Activated CD4-positive, alpha-beta T cell treated with anti-CD3 and anti-CD28 coated beads, Interleukin-2, amount 10 ng/mL, durations not matched to agents 24 days and 14 days (primary cell): ENCODE measurements at places on chromosomes 3 and 15. TPM values are rescaled to one million over a fixed set of nuclear protein-coding genes. Genes with fewer than 3 reads are reported as not detected.

DNA sequence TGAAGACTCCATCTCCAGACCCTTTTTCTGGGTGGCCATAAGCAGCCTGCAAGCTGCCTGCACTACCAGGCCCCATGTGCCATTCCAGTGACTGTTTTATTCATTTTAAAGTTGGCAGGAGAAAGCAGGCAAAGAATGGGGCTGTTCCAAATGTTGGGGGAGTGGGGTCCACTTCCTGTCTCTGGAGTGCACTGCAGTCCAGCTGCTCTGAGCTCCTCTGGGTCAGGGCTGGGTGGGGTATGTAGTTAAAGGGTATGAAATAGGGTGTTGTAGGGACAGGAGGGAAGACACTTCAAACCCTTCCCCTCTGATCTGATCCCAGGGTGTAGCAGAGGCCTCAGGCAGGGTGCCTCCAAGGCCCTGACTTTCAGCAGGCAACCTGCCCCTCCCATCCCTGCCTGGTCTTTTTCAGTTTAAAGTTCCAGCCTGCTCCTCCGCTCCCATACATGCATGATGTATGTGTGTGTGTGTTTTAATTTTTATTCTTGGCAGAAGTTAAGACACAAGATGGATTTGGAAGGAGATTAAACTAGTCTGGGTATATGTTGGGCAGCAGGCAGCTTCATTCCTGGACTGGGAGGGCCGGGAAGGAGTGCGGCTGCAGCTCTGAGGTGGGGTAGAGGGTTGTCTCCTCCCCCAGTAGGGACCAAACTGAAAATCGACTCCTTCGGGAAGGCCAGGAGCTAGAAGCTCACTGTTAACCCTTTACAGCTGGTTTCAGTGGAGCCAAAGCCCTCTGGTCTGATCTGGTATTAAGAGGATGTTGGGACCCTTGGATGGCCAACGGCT is 17.3 kb downstream of the BOC start:
- no peak overlapping the region for H3K4me3 ChIP-seq
- H3K36me3 ChIP-seq, result no peaks in the 10 kb centered on the region
- H3K27ac ChIP-seq, result no peak overlapping the region
- H3K4me1 ChIP-seq, result peaks cover 8% of the 10 kb centered on the region
- H3K27me3 ChIP-seq, result peaks cover 6% of the 10 kb centered on the region
- no peak for DNase-seq

DNA sequence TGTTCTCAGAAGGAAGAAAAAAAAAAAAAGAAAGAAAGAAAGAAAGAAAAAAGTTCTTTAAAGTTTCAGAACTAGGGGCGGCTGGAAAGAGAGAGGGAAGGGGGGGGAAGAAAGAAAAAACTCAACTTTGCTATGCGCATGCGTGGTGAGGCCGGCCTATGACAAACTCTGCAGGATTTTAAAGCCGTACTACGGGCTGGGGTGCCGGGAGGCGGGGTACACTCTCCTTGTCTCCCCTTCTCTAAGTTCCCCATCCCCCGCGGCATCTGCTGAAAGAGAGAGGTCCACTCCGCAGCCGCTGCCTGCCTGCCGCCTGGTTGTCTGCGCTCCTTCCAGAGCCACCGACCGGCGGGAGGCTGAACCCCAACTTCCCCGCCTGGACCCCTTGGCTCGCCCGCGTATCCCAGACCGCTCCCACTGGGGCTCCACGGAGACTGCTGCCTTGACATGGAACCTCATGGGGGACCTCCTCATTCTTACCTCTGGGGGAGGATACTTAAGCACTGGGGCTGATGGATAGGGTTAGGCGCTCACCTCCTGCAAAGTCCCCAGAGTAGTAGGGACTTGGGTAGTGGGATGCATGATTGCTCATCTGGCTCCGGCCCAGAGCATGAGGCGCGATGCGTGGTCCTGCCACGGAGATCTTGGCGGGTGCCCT is 1.4 kb upstream of the WNT5A start:
- H3K27me3 ChIP-seq, result peaks cover 71% of the 10 kb centered on the region
- peaks cover 3% of the 10 kb centered on the region for H3K36me3 ChIP-seq
- peak overlapping the region; percentile 70 for H3K4me3 ChIP-seq
- peak overlapping the region; percentile 45 for H3K27ac ChIP-seq

- H3K27ac ChIP-seq, result no peak overlapping the region
- H3K36me3 ChIP-seq, result no peaks in the 10 kb centered on the region
- no peaks in the 10 kb centered on the region for H3K27me3 ChIP-seq
Measured at GRCh38 chr3:101182734-101183133, 137.6 kb downstream of the IMPG2 start.

DNA sequence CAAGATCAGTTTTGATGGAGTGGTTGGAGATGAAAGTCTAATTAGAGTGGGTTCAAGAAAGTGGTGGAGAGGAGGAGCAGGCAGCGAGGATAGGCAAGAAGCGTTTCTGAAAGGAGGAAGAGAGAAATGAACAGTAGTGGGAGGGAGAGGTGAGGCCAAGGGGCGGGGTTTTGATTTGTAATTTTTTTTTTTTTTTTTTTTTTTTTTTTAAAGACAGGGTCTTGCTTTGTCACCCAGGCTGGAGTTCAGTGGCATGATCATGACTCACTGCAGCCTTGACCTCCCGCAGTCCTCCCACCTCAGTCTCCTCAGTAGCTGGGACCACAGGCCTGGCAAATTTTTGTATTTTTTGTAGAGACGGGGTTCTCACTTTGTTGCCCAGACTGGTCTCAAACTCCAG is 36.6 kb downstream of the MRAS start:
- H3K4me3 ChIP-seq, result no peak overlapping the region
- H3K27me3 ChIP-seq, result peaks cover 2% of the 10 kb centered on the region
- no peak for DNase-seq
- H3K27ac ChIP-seq, result no peak overlapping the region

- DNase-seq, result no peak
- no peaks in the 10 kb centered on the region for H3K36me3 ChIP-seq
- peaks cover 3% of the 10 kb centered on the region for H3K4me1 ChIP-seq
- no peak overlapping the region for H3K27ac ChIP-seq
- peaks cover 7% of the 10 kb centered on the region for H3K27me3 ChIP-seq
Measured at GRCh38 chr3:8739757-8740504, 6.3 kb downstream of the CAV3 start.

GRCh38 chr15:39623529-39623931 is 42.7 kb downstream of the THBS1 start:
- DNase-seq, result peak; percentile 86
- H3K27ac ChIP-seq, result peak overlapping the region; percentile 99
- peak overlapping the region; percentile 38 for H3K4me3 ChIP-seq
- peaks cover 63% of the 10 kb centered on the region for H3K4me1 ChIP-seq
- H3K27me3 ChIP-seq, result no peaks in the 10 kb centered on the region

GRCh38 chr3:15964605-15965442 is 167.0 kb upstream of the ANKRD28 start:
- no peaks in the 10 kb centered on the region for H3K36me3 ChIP-seq
- H3K27ac ChIP-seq, result no peak overlapping the region
- DNase-seq, result no peak
- H3K4me1 ChIP-seq, result no peaks in the 10 kb centered on the region
- no peak overlapping the region for H3K4me3 ChIP-seq

DNA sequence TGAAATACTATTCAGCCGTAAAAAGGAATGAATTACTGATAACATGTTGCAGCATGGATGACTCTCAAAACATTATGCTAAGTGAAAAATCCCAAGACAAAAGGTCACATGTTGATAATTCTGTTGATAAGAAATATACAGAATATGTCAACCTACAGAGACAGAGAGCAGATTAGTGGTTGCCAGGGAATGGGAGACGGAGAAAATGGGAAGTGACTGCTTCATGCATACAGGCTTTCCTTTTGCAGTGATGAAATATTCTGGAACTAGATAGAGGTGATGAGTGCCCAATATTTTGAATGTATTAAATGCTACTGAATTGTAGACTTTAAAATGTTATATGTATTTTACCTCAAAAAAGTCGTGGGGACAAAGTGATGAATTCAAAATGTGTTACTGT is 56.2 kb downstream of the ABHD2 start:
- H3K27ac ChIP-seq, result no peak overlapping the region
- H3K4me1 ChIP-seq, result peaks cover 27% of the 10 kb centered on the region
- H3K36me3 ChIP-seq, result peaks cover 25% of the 10 kb centered on the region
- no peaks in the 10 kb centered on the region for H3K27me3 ChIP-seq

- no peaks in the 10 kb centered on the region for H3K4me1 ChIP-seq
- no peaks in the 10 kb centered on the region for H3K36me3 ChIP-seq
- no peaks in the 10 kb centered on the region for H3K27me3 ChIP-seq
- no peak overlapping the region for H3K27ac ChIP-seq
- no peak overlapping the region for H3K4me3 ChIP-seq
- no peak for DNase-seq
Measured at GRCh38 chr3:78611278-78611677, 1156.5 kb downstream of the ROBO1 start.

DNA sequence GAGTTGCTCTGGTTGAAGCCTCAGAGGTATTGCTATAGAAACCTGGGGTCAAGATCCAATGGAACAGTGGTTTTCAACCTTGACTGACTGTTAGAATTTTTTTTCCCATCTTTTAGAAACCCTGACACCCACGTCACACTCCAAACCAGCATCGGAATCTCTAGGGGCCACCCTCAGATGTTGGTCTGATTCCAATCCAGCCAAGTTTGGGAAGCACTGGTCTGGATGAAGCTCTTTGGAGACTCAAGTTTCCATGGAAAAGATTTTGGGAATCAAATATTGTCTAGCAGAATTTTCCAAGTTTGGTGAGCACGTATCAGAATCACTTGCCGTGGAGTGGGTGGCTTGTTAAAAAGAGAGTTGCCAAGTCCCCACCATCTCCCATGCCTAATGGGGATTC is 103.8 kb downstream of the THSD4 start:
- no peak overlapping the region for H3K4me3 ChIP-seq
- peaks cover 2% of the 10 kb centered on the region for H3K27me3 ChIP-seq
- no peaks in the 10 kb centered on the region for H3K4me1 ChIP-seq
- H3K36me3 ChIP-seq, result no peaks in the 10 kb centered on the region
- DNase-seq, result no peak

DNA sequence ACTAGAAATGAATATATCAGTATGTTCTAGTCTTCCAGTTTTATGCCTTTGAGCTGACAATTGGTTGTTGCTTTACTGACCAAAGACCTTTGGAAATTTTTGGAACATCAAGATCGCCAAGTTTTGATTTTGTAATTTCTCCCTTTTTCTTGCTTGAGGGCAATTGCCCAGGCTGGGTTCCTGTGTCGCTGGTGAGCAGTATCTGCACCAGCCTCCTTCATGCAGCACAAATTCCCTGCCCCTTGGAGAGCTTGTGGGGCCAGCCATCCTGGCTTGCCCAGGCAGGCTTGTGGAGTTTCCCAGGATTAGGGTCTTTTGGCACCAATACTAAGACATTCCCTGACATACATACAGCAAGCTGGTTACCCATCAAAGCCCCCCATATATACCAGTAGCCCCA is 37.9 kb upstream of the HACD2 start:
- no peak overlapping the region for H3K27ac ChIP-seq
- H3K27me3 ChIP-seq, result no peaks in the 10 kb centered on the region
- no peak for DNase-seq
- no peaks in the 10 kb centered on the region for H3K4me1 ChIP-seq
- H3K4me3 ChIP-seq, result no peak overlapping the region

GRCh38 chr3:104990758-104991157 is 376.0 kb upstream of the ALCAM start:
- H3K27ac ChIP-seq, result no peak overlapping the region
- no peaks in the 10 kb centered on the region for H3K36me3 ChIP-seq
- DNase-seq, result no peak
- H3K4me1 ChIP-seq, result no peaks in the 10 kb centered on the region
- H3K4me3 ChIP-seq, result no peak overlapping the region
- no peaks in the 10 kb centered on the region for H3K27me3 ChIP-seq

GRCh38 chr3:43748645-43749044 is 57.9 kb downstream of the ABHD5 start:
- H3K4me3 ChIP-seq, result no peak overlapping the region
- H3K27me3 ChIP-seq, result peaks cover 9% of the 10 kb centered on the region
- H3K4me1 ChIP-seq, result no peaks in the 10 kb centered on the region
- no peak overlapping the region for H3K27ac ChIP-seq
- no peak for DNase-seq
- H3K36me3 ChIP-seq, result no peaks in the 10 kb centered on the region

GRCh38 chr3:58004973-58005372 is 3.2 kb upstream of the FLNB start:
- H3K27ac ChIP-seq, result no peak overlapping the region
- no peak overlapping the region for H3K4me3 ChIP-seq
- no peaks in the 10 kb centered on the region for H3K27me3 ChIP-seq
- H3K36me3 ChIP-seq, result no peaks in the 10 kb centered on the region

CCDC33 gene
- not detected in 2 replicates for total RNA-seq

SCAMP2 gene
- total RNA-seq, result 89.4 and 94.8 TPM in 2 replicates

DNA sequence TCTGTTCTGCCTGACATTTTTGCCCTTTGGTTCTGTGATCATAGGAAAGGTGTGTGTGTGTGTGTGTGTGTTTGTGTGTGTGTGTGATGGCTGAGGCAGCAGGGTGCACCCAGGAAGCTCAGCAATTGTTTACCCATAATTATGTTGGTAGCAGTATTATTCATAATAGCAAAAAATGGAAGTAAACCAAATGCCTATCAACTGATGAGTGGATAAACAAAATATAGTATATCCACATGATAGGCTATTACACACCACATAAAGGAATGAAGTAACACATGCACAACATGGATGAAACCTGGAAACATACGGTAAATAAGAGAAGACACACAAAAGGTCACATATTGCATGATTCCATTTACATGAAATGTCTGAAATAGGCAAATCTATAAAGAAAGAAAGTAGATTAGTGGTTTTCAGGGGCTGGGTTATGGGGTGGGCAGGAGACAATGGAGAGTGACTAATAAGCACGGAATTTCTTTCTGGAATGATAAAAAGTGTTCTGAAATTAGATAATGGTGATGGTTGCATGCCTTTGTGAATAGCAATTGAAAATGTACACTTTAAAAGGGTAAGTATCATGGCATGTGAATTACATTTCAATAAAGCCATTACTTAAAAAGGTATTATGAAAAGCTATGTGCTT is 167.2 kb downstream of the POLR2M start:
- DNase-seq, result no peak
- H3K4me1 ChIP-seq, result peaks cover 5% of the 10 kb centered on the region
- no peak overlapping the region for H3K4me3 ChIP-seq
- H3K36me3 ChIP-seq, result peaks cover 2% of the 10 kb centered on the region
- no peak overlapping the region for H3K27ac ChIP-seq

DNA sequence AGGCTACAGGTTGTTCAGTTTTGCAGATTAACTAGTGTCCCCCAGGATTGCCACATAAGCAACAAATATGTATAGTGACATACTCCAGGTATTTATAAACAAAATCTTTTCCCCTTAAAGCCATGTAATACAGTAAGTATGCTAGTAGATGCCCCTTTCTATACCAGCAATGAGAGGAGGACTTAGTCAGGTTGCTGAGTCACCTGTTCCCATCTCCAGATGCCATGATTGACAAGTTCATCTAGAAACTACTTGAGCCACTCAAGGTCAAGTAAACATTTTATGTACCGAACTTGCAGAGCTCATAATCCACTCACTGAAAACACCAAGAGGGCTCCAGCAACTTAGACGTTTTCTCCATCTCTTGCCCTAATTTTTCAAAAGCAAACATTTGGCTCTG is 18.2 kb downstream of the SLC9A9 start:
- peaks cover 32% of the 10 kb centered on the region for H3K4me1 ChIP-seq
- H3K27ac ChIP-seq, result no peak overlapping the region
- H3K27me3 ChIP-seq, result no peaks in the 10 kb centered on the region
- no peak overlapping the region for H3K4me3 ChIP-seq

CHRM5 gene
- not detected in 2 replicates for total RNA-seq

CRYBG3 gene
- 8.1 and 8.3 TPM in 2 replicates for total RNA-seq

- H3K27ac ChIP-seq, result no peak overlapping the region
- no peak overlapping the region for H3K4me3 ChIP-seq
- no peaks in the 10 kb centered on the region for H3K36me3 ChIP-seq
- H3K4me1 ChIP-seq, result peaks cover 17% of the 10 kb centered on the region
Measured at GRCh38 chr3:12479919-12480427, 4.3 kb upstream of the TSEN2 start.
